Osteoblast (primary cell): ENCODE measurements at places on chromosomes 12 and 14. TPM values are rescaled to one million over a fixed set of nuclear protein-coding genes. Genes with fewer than 3 reads are reported as not detected.
A peak's percentile ranks its signal among the peaks of the same experiment; 100 is the strongest.

Gene THAP2
- 3.3 and 3.8 TPM in 2 replicates for total RNA-seq

Gene ADGRD1
- total RNA-seq: 0.29 and 0.72 TPM in 2 replicates

Gene OTUB2
- 1.2 and 1.4 TPM in 2 replicates for total RNA-seq

Gene ZDHHC17
- total RNA-seq: 42.0 and 50.4 TPM in 2 replicates

DNA sequence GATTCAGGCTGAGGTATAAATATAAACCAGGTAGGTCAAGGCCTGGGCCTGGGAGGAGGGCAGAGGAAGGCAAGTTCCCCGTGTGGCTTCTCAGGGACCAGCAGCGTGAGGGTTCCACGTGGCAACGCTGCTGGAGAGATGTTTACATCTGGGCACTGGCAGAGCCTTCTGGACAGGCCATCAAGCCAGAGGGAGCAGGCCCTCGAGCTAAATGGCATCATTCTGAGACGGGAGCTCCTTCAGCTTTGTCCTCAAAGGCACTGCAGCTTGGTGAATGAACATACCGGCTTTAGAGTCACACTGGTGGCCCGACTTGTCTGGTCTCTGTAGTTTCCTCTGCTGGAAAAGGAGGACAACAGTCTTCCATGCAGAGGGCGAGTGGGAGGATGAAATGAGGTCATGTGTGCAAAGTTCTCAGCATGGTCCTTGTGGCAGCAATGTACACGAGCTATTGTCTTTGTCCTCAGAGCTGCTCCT is 231.3 kb downstream of the ZFP36L1 start:
- no peaks in the 10 kb centered on the region for H3K36me3 ChIP-seq
- no peak overlapping the region for H3K4me3 ChIP-seq
- peaks cover 7% of the 10 kb centered on the region for H3K4me1 ChIP-seq
- H3K27me3 ChIP-seq: no peaks in the 10 kb centered on the region
- no peak overlapping the region for H3K27ac ChIP-seq

DNA sequence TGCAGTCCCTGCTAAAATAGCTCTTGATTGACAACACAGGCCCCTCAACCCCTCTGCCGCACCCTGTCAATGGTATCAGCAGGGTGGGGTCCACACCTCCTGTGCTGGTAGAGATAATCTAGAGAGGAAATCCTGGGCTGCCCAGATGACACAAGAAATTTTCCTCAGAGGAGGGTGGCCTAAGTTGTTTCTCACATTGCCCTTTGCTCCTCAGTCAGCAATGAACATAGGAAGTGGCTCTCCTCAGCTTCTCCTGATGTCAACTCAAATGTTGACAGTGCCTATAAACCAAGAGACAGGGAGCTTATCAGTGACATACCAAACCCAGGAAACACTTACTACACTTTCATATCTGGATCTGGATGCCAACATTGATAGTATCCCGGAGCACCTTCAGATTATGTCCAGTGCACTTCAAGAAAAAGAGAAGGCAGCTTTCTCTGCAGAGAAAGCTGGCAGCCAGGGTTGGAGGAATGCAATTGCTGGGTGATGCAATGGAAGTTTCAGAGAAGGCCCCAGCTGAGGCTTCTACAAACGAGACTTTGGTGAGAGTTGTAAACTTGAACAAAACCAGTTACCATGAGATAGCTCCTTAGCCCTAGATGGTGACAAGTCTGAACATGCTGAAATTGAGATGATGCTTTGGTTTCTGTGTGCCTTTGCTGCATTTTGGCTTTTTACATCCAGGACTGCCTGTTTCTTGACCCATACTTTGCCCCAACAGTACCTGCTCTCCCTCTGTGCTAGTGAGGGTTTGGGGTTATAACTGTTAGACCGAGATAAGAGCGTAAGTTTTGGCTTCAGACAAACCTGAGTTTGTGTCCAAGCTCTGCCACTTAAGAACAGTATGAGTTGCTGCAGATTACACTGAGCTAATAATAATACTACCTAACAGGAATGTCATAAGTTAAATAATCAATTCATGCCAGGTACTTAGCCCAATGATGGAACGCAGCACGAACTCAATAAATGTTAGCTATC is 183.5 kb downstream of the NUAK1 start:
- H3K36me3 ChIP-seq: no peaks in the 10 kb centered on the region
- H3K27ac ChIP-seq: no peak overlapping the region
- no peak overlapping the region for H3K4me3 ChIP-seq
- H3K4me1 ChIP-seq: peaks cover 3% of the 10 kb centered on the region
- H3K27me3 ChIP-seq: no peaks in the 10 kb centered on the region

DNA sequence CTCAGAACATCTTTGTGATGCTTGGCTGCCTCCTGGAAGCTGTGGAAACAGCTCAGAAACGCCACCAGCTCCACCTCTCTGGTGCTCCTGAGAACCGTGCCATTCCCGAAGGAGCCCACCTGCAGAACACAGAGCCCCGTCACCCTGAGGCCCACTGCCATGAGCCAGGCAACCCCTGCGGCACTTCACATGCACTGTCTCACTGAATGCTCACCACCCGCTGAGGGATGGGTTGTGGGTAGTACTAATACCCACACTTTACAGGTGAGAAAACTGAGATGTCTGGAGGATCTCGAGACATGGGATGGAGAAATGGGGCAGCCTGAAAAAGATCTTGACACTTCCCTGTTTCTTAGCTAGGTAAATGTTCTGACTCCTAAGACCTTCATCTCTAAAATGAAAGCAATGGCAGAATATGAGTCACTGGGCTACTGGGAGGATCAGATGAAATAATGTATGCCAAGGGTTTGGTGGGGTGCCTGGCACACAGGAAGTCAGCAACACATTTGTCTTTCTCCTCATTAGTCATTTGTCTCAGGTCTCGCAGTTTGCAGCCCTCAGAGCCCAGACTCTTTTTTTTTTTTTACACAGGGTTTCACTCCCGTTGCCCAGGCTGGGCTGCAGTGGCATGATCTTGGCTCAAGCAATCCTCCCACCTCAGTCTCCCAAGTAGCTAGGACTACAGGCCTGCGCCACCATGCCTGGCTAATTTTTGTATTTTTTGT is 5.3 kb downstream of the OASL start:
- no peaks in the 10 kb centered on the region for H3K27me3 ChIP-seq
- no peak overlapping the region for H3K27ac ChIP-seq
- no peak overlapping the region for H3K4me3 ChIP-seq
- H3K4me1 ChIP-seq: peaks cover 37% of the 10 kb centered on the region
- DNase-seq: peak; percentile 77

GRCh38 chr12:48183091-48183875 is at the start of gene CCDC184:
Gene CCDC184 (plus strand): TSS chr12:48183644. CDS start chr12:48184123, 479 bp downstream.
- H3K27ac ChIP-seq: no peak within 1 kb of the TSS
- H3K27me3 ChIP-seq: peaks cover 50% of the 10 kb centered on the region
- no peaks in the 10 kb centered on the region for H3K36me3 ChIP-seq
